Right renal pelvis (tissue), 4 donors: ENCODE measurements at places on chromosomes 7 and 10. TPM values are rescaled to one million over a fixed set of nuclear protein-coding genes. Genes with fewer than 3 reads are reported as not detected.

GRCh38 chr7:6106140-6106904, 75.1 kb downstream of the ANKRD61 start:
- no peak for DNase-seq

GRCh38 chr7:50696810-50697582, 85.7 kb downstream of the GRB10 start:
- DNase-seq, result no peak

- DNase-seq, result no peak
Measured at GRCh38 chr10:10314626-10315025, 703.0 kb upstream of the CELF2 start.

DNA sequence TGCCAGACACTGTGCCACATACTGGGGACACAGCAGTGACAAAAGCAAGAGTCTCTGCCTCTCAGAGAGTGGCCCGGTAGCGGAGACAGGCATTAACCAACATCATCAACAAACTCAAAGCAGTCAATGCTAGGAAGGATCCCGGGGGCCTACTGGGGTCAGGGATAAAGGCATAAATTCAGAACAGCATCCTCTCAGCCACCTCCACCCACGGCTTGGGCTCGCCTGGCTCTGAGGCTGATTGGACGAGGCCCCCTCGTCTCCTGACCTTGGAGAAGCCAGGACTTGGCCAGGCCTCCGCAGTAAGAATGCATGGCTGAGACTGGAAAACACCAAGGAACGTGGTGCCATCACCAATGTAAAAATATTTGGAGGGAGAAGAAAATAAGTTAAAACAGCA, 102.1 kb downstream of the ARHGAP22 start:
- DNase-seq, result no peak

DNA sequence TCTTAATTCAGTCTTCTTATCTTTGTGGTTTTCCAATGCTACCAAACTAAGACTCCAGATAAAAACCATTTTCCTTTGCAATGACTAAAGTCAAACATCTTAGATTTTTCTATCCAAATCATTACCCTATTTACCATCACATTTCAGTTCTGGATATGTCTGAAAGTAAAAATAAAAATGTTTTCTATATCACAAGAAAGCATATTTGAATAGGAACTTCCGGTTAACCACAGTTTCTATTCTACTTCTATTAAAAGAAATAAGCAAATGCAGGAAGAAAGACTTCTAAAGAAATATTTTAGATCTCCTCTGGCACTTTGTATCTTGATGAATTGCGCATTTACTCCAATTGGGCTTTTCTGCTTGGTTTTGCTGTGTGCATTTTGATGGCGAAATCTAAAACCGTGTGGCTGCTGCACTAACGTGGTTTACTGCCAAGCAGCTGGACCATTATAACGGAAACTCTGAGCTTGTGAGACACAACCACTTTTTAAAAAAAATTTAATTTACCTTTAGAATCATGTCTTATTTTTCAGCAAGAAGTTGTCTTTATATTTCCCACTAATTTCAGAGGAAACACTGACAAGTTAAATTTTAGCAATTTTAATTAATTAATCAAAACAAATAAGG, 146.1 kb downstream of the VPS50 start:
- DNase-seq, result no peak

GRCh38 chr10:121525251-121526134, 72.8 kb downstream of the FGFR2 start:
- DNase-seq, result peak; percentile 64

DNA sequence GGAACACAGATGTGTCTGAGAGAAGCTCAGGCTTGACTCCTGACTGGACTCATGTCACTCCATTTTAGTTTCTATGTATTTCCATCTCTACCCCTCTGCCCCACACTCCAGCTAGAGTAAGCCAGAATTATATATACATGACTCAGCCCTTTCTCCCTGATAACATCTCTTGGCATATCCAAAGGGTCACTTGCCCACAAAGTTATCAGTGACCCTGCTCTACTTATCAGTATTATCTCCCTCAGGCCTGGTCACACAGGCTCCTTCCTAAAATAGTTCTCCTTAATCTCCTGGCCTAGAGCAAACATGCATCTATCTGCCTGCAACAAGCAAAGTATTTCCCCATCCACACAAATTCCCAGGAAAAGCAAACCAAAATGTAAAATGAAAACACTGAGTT, 598.3 kb downstream of the SUGCT start:
- no peak for DNase-seq

- no peak for DNase-seq
Measured at GRCh38 chr10:3769556-3769955, 15.5 kb downstream of the KLF6 start.

CTNNA3 gene
- 3.8 TPM for polyA plus RNA-seq

TAS2R3 gene
- polyA plus RNA-seq, result 0.44 TPM

- no peak for DNase-seq
Measured at GRCh38 chr7:68143345-68143744, 1146.7 kb downstream of the TYW1 start.

GRCh38 chr7:94205529-94205928, 189.2 kb upstream of the COL1A2 start:
- no peak for DNase-seq

BAMBI gene
- 52.6 TPM for polyA plus RNA-seq

BLNK gene
- polyA plus RNA-seq, result 40.7 TPM

GRCh38 chr7:114901771-114902170, 20.1 kb upstream of the MDFIC start:
- no peak for DNase-seq

DNA sequence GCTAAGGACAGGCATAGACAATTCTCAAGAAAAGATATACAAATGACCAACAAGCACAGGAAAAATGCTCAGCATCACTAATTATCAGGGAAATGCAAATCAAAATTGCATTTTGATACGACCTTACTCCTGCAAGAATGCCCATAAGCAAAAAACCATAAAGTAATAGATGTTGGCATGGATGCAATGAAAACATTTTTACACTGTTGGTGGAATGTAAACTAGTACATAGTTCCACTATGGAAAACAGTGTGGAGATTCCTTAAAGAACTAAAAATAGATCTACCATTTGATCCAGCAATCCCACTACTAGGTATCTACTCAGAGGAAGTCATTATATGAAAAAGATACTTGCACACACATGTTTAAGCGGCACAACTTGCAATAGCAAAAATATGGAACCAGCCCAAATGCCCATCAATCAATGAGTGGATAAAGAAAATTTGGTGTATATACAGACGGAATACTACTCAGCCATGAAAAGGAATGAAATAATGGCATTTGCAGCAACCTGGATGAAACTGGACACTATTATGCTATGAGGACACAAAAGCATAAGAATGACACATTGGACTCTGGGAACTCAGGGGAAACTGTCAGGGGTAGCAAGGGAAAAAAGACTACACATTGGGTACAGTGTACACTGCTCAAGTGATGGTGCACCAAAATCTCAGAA, 59.3 kb downstream of the DGKI start:
- DNase-seq, result no peak

GRCh38 chr7:93949423-93949822, 27.9 kb downstream of the GNG11 start:
- no peak for DNase-seq

AFAP1L2 gene
- polyA plus RNA-seq, result 41.6 TPM

TNS3 gene
- 90.8 TPM for polyA plus RNA-seq

- no peak for DNase-seq
Measured at GRCh38 chr7:103048833-103049232, 25.8 kb downstream of the FBXL13 start.

DNA sequence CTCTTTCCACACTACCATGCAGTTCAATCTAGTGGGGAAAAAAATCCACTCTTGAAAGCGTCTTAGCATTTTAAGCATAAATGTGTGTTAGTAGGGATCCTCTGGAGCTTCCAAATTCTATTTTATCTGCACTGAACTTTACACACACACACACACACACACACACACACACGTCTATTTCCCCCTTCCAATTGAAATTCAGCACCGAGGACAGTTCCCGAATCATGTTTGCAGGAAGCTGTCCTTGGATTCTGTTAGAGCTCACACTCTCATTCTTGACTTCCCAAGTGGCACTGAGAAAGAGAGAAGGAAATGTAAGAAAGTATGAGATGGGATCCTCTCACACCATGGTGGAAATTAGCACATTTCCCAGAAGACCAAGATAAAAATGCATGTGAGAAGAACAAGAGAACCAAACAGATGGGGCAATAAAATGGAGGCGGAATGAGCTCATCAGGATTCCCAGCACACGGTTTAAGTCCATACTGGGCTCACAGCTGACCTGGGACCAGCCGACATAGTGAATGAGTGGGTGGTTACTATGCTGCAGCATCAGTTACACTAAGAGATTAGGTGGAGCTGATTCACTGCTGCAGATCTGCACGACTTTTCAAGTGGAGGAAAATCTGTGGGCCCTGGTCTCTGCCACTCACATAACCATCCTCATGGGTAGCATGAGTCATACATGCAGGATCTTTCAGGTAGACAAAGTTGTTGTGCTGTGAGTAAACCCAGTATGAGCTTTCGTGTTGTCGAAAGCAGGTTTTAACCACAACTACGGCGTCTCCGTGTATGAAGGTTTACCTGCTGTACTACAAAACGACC, 3.3 kb upstream of the NPTX2 start:
- peak; percentile 69 for DNase-seq

DNA sequence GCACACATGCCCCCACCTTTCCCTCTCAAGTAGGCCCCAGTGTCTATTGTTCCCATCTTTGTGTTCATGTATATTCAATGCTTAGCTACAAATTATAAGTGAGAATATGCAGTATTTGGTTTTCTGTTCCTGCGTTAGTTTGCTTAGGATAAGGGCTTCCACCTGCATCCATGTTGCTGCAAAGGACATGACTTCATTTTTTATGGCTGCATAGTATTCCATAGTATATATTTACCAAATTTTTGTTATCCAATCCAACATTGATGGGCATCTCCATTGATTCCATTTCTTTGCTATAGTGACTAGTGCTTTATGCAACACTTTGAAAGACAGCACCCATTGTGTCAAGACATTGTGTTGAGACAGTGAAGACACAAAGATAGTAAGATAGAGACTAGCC, 19.0 kb upstream of the ABCB4 start:
- DNase-seq, result no peak

- no peak for DNase-seq
Measured at GRCh38 chr7:124764051-124764846, 1.3 kb downstream of the GPR37 start.

VWDE gene
- 4.0 TPM for polyA plus RNA-seq

CDK14 gene
- 39.1 TPM for polyA plus RNA-seq

TAS2R4 gene
- polyA plus RNA-seq, result 2.4 TPM

IGFBP3 gene
- 106 TPM for polyA plus RNA-seq

DNA sequence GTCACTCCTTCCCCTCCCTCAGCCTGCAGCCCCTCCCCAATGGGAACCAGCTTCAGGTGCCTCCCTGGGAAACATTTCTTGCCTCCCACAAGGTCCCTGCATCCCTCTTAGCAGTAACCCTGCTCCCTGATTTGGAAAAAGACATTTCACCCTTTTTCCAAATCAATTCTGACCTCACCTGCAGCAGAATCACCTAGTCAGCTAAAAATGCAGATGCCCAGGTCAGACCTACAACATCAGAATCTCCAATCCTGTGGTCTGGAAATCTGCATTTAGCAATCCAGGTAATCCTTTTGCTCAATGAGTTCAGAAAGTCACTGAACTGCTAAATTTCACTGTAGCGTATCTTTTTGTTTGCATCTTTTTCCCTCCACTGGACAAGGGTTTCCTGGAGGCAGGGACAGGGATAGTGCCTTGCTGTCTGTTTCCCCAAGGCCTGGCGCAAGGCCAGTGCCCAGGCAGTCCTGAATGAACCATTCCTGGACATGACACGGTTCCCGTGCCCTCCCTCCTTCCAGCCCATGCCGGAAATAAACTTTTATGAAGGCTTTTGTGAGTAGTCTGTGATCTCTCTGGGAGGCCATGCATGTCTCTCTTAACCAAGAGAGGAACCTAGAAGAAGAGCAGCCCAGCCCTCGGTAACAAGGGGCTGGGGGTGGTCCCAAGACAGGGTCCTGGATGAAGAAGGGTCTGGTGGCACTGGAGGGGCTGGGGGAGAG, 44.0 kb downstream of the COL13A1 start:
- DNase-seq, result peak; percentile 44

CDH23 gene
- polyA plus RNA-seq, result 1.3 TPM

INSYN2A gene
- polyA plus RNA-seq, result 5.3 TPM

GRCh38 chr10:100670828-100671479, 74.4 kb upstream of the PAX2 start:
- no peak for DNase-seq

- DNase-seq, result no peak
Measured at GRCh38 chr7:15199482-15199881, 296.9 kb upstream of the DGKB start.

DNA sequence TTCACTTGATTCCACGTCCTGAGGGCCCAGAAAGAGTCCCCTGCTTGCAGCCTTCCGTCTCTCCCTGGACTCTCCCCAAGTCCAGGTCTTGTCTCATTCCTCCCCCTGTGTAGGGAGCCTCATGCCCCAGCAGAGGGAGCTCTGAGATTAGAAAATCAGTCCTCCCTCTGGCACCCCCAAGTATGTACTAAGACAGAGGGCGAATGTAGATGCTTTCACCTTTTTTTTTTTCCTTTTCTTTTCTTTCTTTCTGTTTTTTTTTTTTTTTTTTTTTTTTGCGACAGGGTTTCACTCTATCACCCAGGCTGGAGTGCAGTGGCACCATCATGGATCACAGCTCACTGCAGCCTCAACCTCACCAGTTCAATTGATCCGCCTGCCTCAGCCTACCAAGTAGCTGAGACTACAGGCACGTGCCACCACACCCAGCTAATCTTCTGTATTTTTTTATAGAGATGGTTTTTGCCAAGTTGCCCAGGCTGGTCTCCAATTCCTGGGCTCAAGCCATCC, 10.3 kb downstream of the SFXN3 start:
- DNase-seq, result peak; percentile 78

OPN4 gene
- not detected for polyA plus RNA-seq

DNA sequence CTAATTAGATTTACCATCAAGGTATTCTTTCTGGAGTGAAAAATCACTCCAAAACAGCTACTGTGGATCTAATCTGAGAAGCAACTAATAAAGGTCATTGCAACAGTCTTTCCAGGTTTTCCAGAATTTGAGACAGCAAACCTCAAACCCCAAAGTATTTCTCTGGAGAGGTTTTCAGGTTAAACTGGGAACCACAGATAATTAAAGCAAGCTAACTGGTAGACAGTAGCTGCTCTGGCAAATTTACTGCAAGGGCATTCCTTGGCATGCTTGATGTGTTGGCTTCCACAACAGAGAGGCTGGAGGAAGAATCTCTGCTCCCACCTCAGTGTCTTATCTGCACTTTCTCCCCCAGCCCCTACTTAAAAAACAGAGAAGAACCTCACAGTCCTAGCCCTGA, 140.0 kb upstream of the NRBF2 start:
- DNase-seq, result no peak
